Chondrocyte (in vitro differentiated cells): ENCODE measurements at places on chromosomes 16 and 17. TPM values are rescaled to one million over a fixed set of nuclear protein-coding genes. Genes with fewer than 3 reads are reported as not detected.

The GH2 gene
- total RNA-seq, result not detected in 3 replicates

The KRTAP3-1 gene
- total RNA-seq, result not detected in 3 replicates

The LPO gene
- not detected in 3 replicates for total RNA-seq

The PRR11 gene
- total RNA-seq, result 7.6 to 12.9 TPM (median 12.0 TPM) in 3 replicates

The EVPL gene
- not detected in 3 replicates for total RNA-seq
